ENCODE measurements at places on chromosomes 4 and X.

DNA sequence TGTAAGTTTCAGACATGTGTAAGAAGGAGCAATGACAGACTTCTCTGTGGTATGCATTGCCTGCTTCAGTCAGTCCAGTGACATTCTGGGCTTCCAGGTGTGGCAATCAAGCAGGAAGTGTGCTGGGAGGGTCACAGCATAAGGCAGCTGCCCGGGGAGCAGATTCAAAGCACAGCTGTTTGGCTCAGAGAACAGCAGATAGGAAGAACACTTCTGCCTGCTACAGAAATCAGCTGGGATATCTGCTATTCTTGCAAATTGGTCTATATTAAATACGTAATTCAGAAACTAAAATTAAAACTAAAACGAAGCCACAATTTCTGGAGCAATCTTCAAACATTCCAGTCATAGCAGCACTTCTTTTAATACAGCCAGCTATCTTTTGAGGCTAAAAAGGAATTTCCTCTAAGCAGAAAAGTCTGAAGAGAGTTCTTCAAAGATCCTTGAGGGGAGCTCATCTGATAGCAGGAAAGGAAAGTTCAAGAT is 47.5 kb upstream of the GALNT7 start:
- no peak for DNase-seq

- DNase-seq = no peak
Observed at GRCh38 chrX:95718746-95719145, 965.9 kb upstream of the DIAPH2 start.

DNA sequence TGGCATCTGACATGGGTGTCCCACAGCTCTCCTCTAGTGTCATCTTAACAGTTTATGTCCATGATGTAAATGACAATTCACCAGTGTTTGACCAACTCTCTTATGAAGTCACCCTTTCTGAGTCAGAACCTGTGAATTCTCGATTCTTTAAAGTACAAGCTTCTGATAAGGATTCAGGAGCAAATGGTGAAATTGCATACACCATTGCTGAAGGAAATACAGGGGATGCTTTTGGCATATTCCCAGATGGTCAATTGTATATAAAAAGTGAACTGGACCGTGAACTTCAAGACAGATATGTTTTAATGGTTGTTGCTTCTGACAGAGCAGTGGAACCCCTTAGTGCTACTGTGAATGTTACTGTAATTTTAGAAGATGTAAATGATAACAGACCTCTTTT is 4.6 kb downstream of the FAT4 start:
- no peak for DNase-seq

DNA sequence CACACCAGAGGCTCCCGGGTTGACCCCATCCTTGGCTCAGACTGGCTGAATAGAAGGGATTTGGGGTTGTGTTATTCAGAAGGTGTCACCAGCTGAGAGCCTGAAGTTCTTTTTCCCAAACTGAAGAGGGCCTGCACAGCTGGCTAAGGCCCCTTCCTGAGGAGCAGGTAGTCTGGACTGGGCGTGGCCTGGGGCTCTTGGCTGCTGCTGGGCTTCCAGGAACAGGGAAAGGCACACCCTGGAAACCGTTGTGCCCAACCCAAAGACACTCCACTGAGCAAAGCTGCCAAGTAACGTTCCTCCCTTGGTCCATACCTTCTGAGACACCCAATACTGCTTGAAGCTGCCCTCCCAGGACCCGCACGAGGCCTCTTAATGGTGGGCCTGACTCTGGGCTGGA is 8.3 kb upstream of the CXCR3 start:
- DNase-seq = no peak

DNA sequence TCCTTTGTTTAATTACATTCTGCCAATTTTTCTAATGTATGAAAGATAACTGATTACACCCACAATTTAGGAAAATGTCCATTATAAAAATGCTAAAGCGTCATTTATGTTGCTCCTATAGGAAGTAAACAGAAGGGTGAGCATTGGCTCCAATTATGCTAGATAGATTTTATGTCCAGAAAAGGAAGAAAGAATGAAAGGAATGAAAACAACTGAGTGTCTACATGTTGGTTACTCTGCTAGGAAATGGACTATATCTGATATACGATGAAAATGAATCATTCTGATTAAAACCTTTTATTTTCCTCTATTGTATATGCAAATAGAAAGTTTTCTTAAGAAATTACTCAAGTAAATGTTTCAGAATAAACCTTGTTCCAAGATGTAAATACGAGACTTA is 1.6 kb downstream of the ENAM start:
- DNase-seq = no peak
